Stimulated activated CD8-positive, alpha-beta memory T cell treated with anti-CD3 and anti-CD28 coated beads, Interleukin-4, amount 100 ng/mL, for 4 hours (primary cell): ENCODE measurements at places on chromosomes 4 and X.

DNA sequence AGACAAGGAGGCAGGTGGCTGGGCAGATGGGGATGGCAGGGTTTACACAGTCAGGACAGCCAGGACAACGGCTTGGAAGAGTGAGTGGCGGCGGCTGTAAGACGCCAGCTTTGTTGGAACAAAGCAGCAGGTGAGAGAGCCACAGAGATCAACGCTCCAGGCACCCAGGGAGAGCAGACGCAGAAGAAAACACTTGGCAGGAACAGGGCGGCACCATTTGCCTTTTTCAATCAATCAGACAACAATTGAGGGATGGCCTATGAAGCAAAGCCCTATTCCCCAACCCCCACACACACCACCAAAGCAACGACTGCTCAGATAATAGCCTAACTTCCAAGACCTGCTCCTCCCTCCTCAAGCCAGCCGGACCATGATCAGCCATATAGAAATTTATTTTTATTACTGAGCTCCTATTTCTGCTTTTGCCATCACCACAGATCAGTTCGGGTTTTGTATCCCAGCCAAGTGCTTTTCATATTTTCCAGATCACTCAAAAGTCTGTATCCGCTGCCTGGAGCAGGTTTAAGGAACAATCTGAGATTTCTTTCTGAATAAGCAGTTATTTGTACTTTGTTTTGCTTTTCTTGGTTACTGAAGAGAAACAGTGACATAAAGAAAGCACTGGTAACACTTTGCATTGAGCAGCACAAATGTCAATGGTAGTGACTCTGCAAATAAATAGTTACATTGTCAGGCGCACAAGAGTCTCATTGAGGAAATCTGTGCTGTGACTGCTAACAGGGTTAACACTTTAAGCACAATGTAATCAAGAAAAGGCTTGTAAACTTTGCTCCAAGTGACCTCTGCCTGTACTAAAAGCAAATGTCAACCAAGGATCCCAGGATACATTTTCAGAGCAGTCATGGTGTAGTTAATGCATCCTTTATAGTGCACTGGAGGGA is 81.8 kb upstream of the RBPJ start:
- no peak for DNase-seq

DNA sequence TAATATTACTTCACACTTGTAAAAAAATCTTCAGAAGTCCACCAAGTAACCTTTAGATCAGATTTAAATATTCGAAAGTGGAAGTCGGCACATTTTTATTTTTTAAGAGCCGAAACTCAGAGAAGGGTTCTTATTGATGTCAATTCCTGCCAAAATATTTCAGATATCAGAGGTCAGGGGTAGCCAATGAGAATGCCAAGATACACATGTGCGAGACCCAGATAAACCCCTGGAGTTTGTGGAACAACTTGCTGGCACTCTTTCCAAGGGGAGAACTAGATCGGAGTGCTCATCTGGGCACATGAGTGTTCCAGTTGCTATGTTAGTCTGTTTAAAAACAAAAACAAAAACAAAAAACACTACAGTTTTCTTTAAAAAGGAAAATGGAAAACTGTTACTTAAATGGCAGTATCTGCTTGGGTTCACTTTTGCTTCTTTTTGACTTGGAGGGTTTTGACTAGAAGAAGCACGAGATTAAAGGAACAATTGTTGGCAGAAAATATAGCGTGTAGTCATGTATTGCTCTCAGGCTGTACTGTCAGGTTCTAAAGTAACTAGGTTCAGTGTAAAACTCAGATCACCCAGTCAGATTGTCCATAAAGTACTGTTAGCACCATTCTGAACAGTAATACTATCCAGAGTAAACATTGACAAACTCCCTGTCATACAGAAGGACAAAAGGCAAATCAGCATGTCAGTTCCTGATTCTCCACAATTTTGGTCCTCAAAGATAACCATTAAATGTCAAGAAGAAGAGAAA is 188.0 kb upstream of the PACRGL start:
- DNase-seq, result no peak

DNA sequence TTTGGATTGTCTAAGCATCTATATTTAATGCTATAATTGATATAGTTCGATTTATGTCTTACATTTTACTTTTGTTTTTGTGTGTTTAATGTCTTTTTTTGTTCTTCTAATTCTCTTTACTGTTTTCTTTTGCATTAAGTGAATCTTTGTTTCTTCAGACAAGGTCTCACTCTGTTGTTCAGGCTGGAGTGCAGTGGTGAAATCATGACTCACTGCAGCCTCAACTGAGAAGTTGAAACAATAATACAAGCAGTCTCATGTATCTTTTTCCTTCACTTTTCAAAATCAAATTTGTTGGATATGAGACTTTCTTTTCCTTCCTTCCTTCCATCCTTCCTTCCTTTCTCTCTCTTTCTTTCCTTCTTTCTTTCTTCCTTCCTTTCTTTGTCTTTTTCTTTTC is 1401.6 kb downstream of the ADGRL3 start:
- no peak for DNase-seq

DNA sequence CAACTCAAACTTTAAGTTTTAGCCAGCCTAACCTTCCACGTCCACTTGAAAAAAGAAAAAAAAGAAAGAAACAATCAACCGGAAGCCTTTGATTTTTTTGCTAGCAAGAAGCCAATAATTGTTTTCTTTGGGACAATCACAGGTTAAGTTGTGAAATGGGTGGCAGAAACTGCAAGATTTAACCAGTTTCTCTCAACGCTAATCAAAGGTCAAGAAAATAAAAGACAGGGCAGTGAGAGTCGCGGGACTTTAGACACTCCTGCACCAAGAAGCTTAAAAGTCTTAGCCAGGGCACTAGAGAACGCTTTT is 1.0 kb downstream of the ACSL1 start:
- DNase-seq, result no peak

DNA sequence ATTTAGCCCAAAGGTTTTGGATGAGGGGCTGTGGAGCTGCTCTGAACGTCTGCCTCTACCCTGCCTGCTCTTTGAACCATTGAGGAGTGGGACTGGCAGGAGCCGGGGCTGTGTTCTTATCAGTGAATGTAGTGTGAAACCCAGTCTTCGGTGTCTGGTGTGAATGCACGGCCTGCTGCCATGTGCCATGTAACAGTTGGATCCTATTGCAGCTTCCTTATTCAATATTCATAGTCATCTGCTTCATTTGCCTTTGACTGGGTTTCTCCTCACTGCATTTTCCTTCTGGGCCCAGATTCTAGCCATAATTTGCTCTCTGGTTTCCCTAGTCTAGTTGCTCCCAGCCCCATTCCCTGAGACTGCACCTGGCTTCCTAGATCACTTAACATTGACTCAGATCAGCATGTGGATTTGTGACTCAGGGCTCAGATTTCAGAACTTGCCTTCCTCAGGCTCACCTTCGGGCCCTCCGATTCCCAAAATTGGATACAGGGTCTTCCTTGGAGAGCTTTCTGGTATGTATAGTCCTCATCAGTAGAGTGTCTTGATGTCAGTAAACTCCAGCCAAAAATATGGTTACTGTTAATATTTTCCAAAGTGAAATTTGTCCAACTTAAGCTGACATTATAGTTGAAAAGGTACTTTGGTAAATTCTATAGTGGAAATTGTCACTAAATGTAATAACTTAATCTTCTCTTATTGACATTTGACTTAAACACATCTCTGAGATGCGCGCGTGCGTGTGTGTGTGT is 94.0 kb upstream of the DDIT4L start:
- DNase-seq, result no peak

DNA sequence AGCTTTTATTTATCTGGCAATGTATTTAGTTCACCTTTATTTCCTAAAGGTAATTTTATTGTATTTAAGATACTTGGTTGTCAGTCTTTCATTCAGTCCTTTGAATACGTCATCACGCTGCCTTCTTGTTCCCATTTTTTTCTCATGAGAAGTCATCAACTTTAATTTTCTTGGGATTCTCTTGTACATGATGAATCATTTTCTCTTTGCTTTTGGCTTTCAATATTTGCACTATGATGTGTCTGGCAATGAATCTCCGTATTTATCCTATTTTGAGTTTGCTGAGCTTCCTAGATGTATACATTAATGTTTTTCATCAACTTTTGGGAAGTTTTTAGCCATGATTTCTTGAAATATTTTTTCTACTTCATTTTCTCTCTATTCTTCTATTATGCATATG is 28.4 kb downstream of the CLDN2 start:
- no peak for DNase-seq

DNA sequence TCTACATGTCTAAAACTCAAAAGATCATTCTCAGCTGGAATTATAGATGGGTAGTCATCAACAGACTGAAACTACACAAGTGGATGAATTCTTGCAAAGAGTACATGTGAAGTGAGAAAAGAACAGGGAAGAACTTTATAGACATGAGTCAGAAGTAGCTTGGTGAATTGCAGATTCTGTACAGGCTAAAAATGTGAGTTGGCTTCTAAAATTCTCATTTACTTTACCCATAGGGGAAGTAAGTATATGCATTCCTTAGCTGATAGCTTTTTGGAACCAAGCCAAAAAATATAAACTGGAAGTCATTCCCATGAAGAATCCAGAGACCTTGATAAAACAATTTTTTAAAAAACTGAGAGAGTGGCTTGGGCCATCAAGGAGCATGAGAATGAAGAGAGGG is 584.2 kb upstream of the FTHL17 start:
- DNase-seq, result no peak

- no peak for DNase-seq
These were observed 571.0 kb upstream of the KLHL4 start for GRCh38 chrX:86946569-86946968.

DNA sequence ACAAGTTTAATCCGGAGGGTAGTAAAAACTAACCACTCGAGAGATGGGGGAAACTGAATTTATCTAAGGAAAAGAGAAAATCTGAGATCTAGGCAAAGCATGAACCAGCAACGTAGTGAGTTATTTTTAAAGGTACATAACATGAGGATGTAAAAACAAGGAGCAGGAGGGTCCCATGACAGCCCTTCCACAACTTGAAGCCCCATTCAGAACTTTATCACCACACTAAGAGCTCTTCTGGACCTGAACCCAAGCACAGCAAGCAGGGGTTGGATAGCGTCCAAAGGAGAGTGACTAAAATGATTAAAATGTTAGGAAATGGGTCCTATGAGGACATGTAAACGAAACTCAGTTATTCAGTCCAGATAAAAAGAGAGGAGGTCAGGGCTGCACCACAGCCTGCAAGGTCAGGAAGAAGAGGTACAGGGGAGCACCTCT is 16.2 kb downstream of the SH3RF1 start:
- no peak for DNase-seq

GRCh38 chrX:154350429-154351182 is 23.8 kb downstream of the FLNA start:
- DNase-seq, result no peak

- no peak for DNase-seq
These were observed 123.8 kb downstream of the ANK2 start for GRCh38 chr4:113173126-113173792.

GRCh38 chrX:6053141-6053540 is 175.5 kb downstream of the NLGN4X start:
- no peak for DNase-seq

GRCh38 chrX:83305381-83305780 is 202.7 kb upstream of the POU3F4 start:
- no peak for DNase-seq

DNA sequence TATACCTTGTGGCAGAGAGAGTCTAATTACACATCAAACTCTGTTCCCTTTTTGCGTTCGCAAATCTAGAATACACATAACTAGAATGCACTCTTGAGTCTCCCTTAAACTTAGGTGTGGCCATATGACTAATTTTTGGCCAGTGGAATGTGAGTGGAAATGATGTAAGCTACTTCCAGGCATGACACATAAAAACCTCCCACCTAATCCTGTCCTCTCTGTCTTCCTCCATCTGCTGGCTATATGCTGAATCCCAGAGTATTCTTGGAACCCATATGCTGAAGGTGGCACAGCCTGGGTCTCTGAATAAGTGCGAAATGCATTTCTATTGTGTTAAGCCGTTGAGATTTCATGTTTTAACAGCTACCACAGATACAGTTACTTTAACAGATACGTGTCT is 269.9 kb upstream of the NRK start:
- no peak for DNase-seq

GRCh38 chrX:71870208-71871098 is 40.2 kb upstream of the NHSL2 start:
- DNase-seq, result no peak

GRCh38 chrX:102624105-102624504 is 24.8 kb downstream of the ARMCX5 start:
- no peak for DNase-seq

DNA sequence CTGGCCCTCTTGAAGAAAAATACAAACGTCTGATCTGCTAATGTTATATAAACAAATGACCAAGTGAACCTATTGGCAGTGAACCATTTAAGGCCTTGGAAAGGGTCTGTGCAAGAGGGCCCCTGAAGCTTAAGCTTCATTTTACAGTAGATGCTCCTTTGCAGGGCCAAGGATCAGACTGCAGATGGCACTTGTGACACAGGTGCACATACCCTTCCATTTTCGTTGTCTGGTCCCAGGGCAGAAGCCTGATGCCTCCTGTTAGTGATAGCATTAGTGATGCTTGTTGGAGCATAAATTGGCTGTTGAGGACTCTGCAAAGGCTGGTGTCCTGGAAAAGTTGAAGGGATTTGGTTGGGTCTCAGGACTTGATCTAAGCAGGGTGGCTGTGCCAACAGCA is 46.5 kb downstream of the ETNPPL start:
- no peak for DNase-seq

GRCh38 chr4:112817933-112818593 is 181.1 kb downstream of the LARP7 start:
- DNase-seq, result no peak

- DNase-seq, result no peak
These were observed 37.4 kb upstream of the GRPEL1 start for GRCh38 chr4:7105276-7105675.

DNA sequence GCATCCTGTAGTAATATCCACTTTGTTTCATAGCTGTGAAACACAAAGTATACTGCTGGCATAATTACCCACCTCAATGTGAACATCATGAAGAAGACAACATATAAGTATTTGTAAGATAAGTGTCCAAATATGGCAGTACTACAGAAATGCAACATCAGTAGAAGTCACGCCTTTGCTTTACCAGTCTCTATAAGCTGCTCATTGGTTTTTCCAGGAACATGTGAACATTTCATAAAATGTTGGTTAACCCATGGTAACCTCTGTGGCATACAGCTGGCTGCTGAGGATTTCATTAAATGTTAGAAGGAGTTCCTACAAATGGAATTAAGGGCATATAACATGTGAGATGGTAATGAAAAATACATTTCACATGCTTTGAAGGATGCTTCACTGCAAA is 77.6 kb downstream of the PPP3CA start:
- DNase-seq, result no peak

DNA sequence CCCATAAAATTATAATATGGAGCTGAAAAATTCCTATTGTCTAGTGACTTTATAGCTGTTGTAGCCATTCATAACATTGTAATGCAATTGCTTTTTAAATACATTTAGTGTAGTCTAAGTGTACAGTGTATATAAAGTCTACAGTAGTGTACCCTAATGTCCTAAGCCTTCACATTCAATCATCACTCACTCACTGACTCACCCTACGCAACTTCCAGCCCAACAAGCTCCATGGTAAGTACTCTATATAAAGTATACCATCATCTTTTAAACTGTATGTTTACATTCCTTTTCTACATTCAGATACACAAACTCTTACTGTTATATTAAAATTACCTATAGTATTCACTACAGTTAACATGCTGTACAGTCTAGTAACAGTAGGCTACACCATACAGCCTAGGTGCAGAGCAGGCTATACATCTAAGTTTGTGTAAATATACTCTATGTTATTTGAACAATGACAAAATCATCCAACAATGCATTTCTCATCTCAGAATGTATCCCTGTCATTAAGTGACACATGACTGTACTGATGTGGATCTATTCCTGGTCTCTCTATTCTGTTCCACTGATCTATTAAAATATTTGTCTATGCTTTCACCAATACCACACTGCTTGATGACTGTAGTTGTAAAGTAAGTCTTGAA is 33.7 kb downstream of the CLOCK start:
- no peak for DNase-seq
